Endothelial cell of umbilical vein (primary cell): ENCODE measurements at places on chromosomes 2 and 18.
A peak's percentile ranks its signal among the peaks of the same experiment; 100 is the strongest.

DNA sequence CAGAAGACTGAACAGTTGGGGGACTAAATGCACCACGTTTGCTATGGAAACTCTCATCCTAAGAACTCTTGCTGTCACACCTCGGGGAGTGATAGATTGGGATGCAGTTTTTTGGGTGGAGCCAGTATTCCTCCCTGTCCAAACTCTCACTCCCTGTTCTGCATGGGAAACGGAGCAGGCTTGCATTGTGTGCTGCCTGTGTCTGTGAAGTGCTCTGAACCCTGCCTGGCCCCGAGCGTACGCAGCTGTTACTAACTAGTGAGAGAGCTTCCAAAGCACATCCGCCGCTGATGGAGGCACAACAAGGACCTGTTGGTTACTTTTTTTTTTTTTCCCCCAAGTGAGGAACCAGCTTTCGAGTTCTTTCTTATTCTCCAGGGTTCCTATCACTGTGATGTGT, 195.5 kb downstream of the ANAPC1 start:
- DNase-seq = no peak

DNA sequence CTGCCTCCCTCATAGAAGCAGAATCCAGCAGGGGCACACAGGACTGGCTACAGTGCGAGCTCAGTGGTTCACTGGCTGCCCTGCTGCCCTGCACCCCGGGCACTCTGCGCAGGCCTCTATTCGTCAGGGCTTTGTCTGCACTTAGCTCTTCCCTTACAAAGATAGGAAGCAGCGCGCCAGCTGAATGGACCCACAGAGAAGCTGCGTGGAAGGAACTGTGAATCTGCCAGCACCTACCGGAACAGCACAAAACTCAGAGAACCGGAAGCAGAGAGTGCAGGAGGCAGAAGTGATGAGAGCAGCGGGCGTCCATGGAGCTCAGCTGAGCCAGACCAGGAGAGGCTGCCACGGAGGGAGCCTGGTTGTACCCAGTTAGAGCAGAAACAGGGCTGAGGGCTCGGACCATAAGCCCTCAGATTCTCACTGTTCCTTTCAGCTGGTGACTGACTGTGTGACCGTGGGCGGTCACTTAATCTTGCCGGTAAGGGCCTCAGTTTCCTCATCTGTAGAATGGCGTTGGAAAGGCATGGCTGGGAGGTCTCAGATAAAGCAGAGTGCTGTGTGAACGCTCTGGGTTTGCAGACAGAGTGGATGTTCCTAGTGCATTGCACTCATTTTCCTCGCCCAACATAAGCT, 23.1 kb upstream of the SLC66A3 start:
- DNase-seq = no peak

DNA sequence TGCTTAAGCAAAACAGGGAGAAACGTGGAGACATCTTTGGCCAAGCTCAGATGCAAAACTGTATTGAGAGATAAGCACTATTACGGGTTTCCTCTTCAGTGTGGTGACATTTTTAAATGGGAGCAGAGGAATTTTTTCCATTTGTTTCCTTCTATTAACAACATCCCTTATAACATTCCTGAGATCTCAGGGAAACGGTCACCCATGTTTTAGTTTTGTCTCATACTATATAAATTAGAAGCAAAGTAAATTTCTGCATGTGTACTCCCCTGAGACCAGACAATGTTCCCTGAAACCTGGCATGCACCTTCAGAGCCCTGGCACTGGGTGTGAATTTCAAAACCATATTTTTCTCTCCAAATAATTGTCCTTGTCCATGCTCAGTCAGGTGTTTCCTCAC, 57.6 kb upstream of the RNF152 start:
- DNase-seq = peak; percentile 73

- DNase-seq = no peak
Observed at GRCh38 chr2:74887445-74887951, 53.6 kb downstream of the HK2 start.

GRCh38 chr18:24026457-24026856, 11.9 kb downstream of the TTC39C start:
- no peak for DNase-seq

GRCh38 chr2:24024018-24024417, 14.1 kb downstream of the MFSD2B start:
- DNase-seq = no peak

DNA sequence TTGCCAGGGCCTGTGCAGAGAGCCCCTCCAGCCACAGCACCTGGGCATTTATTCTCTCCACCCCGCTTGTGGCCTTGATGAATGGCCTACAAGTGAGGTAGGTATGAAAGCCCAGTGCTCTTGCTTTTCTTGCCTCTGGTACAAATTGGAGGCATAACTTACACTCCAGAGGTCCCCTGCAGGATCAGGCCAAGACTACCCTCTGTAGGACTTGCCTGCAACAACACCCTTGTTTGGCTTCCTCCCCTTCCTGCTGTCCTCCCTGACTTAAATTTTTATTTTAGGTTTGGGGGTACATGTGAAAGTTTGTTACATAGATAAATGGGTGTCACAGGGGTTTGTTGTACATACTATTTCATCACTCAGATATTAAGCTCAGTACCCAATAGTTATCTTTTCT, 95.7 kb downstream of the CDC42EP3 start:
- no peak for DNase-seq
